Anterior cingulate cortex (tissue), 58 donors: ENCODE measurements at places on chromosomes 1 and 21.

DNA sequence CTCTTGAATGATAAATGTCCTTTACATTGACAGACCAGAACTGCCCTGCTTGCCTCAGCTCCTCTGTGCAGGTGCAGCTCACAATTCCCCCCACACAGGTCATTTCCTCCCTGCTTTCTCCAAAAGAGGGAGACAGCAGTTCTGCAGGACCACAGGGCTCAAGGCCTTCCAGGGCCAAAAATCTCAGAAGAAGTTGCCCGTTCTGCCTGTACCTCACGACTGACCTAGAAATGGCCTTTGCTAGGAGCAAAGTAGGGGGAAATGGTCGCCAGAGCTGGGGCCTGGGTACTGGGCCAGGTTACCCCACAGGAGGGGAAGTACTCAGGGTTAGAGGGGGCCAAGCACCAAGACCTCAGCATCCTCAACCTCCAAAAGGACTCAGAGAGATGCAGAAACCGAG, 11.1 kb downstream of the RNU1-2 start:
- no peak for DNase-seq

DNA sequence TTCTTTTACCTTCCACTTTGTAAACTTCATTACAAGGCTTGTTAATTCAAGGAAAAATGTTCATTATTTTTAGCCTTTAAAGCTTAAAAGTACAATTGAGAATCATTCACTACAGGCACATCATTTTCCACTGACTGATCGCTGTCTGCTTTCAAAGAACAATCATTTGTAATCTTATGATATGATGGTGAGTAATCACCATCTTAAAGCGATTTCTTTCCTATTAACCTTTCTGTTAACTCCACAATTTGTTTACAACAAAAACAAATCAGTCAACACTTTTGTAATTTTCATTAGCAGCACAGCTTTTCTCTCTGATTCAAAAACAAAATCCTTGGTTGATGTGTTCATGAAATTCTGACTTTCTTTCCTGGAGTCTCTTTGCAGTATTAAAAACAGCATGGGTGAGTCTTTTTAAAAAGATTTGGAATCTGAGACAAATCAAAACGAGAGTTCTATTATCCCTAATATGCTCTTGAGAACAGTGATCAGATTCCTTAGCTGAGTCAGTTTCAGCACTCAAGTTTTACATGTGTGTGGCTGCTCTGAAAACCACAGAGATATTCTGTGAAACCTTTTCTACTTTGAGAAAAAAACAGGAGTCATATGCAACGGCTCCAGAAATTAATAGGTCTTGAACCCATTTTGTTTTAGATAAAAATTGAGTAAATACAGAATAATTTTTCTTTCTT, 145.8 kb upstream of the TMPRSS15 start:
- no peak for DNase-seq

- DNase-seq = no peak
Observed at GRCh38 chr1:213623862-213624261, 363.9 kb upstream of the PROX1 start.

DNA sequence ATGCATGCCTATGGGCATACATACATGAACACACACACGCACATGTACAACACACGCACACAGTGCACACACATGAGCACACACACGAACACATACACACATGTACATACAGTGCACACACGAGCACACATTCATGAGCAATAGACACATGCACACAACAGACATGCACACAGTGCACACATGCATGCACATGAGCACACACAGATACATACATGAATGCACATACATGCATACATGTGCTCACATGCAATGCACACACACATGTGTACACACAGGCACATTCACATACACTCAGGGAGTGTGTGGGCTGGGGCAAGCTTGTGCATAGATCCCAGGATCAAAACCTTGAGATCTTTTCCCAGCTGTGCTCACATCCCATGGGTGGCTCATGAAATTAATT, 18.9 kb downstream of the CRYAA start:
- DNase-seq = no peak

DNA sequence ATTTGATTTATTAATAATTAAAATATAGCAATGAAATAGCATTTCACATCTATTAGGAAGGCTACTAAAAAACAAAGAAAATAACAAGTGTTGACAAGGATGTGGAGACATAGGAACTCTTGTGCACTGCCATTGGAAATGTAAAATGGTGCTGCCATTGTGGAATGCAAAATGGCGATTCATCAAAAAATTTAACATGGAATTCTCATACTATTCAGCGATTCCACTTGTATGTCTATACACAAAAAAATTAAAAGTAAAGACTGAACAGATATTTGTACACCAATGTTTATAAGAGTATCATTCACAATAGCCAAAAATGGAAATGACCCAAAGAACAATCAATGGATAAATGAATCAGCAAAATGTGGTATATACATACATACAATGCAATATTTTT, 101.3 kb upstream of the S1PR1 start:
- no peak for DNase-seq

DNA sequence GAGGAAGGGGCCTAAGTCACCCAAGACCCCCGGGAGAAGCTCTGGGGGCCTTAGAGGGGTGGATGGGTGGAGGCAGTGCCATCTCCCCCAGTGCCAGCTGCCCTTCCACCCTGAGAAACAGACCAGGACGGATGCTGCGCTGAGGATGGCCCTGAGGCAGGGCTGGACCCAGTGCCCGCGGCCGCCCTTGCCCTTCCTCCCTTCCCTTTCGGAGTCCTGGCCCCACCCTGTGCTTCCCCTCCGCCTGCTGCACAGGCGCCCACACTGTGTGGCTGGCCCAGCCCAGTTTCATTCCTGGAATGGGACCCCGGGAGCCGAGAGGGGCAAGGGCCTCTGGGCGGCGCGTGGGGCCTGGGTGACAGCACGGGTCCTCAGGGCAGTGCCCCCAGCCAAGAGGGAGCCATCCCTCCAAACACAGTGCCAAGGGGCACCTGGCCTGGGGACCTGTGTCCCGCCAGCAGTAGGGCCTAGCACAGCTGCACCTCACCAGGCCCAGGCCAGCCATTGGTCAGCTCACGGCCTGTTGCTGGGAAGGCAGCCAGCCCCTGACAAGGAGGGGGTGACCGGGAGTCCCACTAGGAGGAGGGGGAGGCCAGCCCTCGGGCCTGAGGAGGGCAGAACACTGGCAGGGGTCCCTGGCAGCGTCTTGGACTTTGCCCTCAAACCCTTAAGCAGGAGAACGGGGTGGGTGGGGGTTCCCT, 13.4 kb upstream of the SKI start:
- DNase-seq = no peak

DNA sequence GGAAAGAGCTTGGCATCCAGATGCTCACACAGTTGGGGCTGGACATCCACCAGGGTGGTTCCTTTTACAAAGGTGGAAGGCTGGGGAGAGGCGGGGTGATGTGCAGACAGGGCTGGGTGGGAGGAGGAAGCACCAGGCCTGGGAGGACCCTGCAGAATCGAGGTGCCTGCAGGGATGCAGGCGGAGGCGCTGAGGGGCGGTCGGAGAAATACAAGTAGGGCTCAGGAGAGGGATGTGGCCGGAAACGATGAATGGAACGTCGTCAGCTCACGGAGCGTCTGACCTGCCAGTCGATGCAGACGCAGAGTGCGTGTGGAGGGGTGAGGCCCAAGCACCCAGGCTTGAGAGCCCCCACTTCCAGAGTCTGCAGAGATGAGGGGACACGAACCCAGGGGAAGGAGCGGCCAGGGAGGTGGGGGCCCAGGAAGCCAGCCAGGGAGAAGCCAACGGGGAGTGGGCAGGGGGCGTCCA, 63.4 kb downstream of the TRIM11 start:
- no peak for DNase-seq

DNA sequence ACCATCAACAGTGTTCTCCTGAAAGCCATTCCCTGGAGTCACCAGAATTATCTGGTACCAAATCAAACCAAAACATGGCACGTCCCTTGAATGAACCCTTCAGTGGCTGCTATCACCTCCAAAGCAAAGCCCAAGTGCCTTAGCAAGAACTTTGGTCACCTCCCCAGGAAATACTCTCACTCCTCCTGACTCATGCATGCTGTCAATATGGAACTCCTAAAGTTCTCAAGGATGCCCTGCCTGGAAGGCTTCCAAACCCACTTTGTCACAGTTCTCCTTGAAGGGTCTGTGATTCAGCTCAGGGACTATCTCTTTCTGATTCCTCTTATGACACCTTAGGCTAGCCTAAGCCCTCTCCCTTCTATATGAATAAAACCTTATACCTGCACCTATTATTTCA, 146.1 kb upstream of the RUNX1 start:
- no peak for DNase-seq

- no peak for DNase-seq
Observed at GRCh38 chr1:43388613-43389012, 987 bp downstream of the MED8 start.

DNA sequence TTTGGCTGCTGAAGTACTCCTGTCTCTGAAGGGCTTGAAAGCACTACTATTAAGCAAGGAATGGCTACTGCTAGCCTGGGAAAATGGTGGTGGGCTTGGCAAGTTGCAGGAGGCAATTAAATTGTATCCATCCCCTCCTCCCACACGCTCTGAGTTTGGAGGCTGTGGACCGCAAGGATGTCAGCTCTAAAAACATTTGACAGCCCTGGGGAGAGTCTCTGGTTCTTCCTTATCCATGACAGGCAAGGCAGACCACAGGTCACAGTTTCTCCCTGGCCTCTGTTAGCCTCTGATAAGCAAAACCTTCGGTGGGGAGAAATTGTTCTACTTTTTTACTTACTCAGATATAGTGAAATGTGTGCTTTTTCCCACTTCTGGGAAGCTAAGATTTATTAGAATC, 46.6 kb downstream of the S1PR1 start:
- DNase-seq = no peak

GRCh38 chr21:27674041-27674615, 707.2 kb upstream of the ADAMTS5 start:
- no peak for DNase-seq

DNA sequence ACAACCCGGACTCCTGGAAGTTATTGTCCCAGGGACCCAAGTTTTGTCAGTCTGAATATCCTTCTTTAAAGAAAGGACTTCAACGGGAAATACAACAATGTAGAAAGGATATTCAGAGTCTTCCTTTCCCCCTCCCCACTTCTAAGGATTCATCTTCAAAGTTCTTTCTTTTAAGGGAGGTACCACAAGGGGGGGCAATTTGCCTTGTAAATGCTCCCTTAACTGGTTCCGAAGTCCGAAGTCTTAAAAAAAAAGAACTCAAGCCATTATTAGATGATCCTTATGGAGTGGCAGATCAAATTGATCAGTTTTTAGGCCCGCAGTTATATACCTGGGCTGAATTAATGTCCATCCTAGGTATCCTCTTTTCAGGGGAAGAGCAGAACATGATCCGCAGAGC, 47.0 kb downstream of the SERINC2 start:
- no peak for DNase-seq

DNA sequence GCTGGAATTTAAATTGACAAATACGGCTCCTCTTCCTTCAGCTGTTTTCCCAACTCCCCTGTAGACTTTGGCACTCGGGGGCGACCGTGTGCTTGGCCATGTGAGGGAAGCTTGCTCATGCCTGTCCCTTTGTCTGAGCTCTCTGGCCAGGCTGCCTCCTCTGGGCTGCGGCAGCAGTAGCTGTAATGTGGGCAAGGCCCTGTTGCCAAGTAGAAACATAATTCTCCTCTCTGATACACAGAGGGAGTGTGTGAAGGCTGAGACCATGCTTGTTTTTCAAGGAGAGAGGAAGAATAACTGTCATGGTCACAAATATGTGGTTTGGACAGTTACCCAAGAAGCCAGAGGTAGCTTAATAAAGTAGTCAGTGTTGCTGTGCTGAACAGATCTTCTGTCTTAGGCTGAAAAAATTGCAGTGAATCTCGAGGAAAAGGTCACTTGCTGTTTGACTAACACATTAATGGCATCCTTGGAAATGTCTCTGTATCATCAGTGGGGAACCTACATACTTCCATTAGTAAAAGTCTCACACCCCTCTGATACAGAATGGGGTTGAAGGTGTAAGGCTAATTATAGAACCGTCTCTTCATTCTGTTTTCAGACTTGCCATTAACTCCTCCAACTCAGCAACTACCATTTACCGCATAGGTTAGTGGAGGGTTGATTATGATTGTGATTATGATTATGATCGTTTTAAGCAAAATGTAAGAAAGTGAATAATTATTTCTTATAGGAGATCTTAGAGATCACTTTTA, 94.6 kb downstream of the TGFB2 start:
- no peak for DNase-seq

GRCh38 chr1:17404034-17404684, 32.2 kb downstream of the PADI6 start:
- no peak for DNase-seq

GRCh38 chr1:10608690-10609089, 133.9 kb downstream of the PEX14 start:
- no peak for DNase-seq

GRCh38 chr1:16189003-16189402, 23.4 kb downstream of the ARHGEF19 start:
- DNase-seq = no peak

- no peak for DNase-seq
Observed at GRCh38 chr1:237269938-237270337, 228.0 kb downstream of the RYR2 start.

DNA sequence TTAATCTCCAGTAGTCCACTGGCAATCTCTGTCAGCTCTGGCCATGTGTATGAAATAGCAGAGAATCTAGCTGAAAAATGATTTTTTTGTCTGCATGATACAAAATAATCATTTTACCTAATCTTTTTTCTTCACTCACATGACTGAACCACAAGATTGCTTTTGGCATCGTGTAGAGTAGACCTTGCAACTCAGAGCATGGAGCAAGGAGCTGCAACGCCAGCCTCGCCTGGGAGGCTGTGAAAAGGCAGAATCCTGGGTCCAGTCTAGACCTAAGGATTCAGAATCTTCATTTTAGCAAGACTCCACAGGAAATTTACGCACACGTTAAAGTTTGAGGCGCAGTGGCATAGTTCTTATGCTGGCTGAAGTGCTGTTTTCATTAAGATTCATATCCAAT, 40.2 kb downstream of the TOMM20 start:
- no peak for DNase-seq

DNA sequence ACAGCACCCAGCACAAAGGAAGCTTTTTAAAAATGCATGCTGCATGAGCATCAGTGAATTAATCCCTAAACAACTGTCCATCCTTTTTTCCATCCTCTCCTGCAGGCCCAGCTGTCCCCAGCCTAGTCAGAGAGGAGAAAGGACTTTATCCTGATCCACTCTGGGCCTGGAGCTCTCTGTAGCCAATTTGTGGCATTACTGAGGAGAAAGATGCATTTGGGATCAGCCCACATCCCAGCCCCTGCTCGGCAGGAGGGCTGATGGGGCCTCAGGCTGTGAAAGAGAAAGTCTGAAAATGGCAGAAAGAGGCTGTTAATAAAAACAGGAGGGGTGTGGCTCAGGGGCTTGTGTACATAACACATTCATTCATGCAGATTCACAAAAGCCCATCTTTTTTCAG, 37.5 kb upstream of the ATP2B4 start:
- DNase-seq = no peak

DNA sequence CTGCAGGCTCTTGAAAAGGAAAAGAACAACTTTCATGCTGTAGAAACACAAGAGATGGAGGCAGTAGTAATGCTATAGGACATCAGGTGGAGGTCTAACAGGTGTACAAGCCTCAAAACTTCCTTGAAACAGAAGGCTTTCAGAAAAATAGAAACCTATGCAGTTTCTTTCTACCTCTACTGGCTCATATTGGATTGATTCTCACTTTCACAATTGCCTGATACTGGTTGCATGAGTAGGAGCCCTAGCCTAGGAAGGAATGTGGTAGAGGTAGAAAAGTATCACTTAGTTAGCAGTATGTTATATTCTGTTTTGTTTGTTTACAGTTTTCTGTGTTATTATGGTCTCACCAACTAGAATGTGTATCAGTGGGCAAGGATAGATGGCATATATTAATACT, 175.4 kb upstream of the GORAB start:
- DNase-seq = no peak

GRCh38 chr1:221530791-221531190, 211.1 kb downstream of the DUSP10 start:
- DNase-seq = no peak

- DNase-seq = no peak
Observed at GRCh38 chr1:63545780-63546179, 22.5 kb downstream of the EFCAB7 start.
